ENCODE measurements at places on chromosomes 6 and 20. TPM values are rescaled to one million over a fixed set of nuclear protein-coding genes. Genes with fewer than 3 reads are reported as not detected.

GRCh38 chr6:170145272-170145592, 145.6 kb downstream of the DLL1 start:
- no peak for DNase-seq

The WFDC12 gene
- not detected for total RNA-seq

DNA sequence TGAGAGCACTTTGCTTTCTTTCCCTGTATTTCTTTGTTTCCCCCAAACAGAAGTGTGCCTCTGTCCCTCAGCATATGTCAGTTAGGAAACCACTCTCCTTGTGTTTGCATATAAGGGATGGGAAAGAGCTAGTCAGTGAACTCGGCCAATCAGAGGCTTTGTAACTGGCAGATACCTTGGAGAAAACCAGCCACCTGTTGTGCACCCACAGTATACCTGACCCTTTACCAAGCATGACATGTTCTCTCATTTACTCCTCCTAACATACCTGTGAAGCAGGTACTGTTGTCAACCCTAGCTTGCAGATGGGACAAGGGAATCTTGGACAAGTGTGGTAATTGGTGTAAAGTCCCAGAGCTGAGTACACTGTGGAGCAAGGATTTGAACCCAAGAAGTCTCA, 96.1 kb upstream of the FAM8A1 start:
- no peak for DNase-seq

DNA sequence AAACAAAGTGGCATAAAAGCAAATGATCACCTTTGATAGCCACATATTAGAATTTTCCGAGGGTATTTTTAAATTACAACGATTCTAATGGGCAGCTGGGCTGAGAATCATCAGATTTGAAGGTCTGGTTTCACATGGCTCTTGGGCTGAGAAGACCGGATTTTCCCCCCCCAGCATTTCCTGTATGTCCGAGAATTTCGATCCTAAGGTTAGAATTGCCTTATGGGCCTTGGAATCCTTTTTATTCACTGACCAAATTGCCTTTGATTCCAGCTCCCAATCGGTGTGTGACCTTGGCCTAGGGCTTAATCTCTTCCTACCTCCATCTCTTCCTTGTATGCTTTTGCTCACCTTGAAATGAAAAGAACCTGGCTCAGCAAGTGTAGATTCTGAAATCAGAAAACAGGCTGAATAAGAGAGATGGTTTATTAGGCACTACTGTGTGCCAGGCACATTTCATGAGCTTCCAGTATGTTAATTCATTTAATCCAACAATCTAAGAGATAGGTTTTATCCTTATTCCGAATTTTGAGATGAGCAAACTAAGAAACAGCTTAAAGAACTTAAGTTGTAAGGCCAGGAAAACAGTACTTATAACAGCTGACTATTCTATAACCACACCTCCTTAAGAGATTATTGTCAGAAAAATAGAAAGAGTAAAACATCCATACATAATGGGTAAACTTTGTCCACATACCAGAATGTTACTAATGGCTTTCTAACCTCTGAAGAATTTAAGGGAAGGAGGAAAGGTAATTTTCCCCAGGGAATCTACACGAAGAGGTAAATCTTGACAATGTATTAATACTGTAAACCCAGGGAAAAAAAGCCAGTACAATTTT, 39.4 kb downstream of the HFE start:
- no peak for DNase-seq

GRCh38 chr6:105896821-105897095, 189.4 kb upstream of the PRDM1 start:
- no peak for DNase-seq

The ZNF292 gene
- total RNA-seq, result 81.8 TPM

The LHFPL5 gene
- not detected for total RNA-seq
